ENCODE measurements at places on chromosomes 2 and 18.

DNA sequence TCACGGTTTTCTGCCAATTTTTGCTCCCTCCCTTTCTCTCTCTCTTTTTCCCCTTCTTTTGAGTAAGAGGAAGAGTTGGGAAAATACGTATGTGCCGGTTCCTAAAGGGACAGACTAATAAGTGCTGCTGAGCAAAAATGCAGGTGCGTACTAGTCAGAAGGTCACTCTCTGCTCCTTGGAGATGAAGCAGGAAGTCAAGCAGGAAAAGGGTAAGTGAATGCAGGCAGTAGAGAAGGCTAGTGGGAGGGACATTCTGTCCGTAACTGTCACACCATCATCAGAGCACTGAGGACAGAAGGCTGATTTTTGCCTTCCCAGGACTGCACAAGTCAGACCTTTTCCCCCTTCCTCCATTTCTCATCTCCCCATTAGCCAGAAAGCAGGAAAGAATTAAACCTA lies 105.7 kb downstream of the CDH2 start:
- DNase-seq, result no peak

- DNase-seq, result peak; percentile 74
Measured at GRCh38 chr2:238061315-238062202, 758 bp downstream of the SCLY start.

DNA sequence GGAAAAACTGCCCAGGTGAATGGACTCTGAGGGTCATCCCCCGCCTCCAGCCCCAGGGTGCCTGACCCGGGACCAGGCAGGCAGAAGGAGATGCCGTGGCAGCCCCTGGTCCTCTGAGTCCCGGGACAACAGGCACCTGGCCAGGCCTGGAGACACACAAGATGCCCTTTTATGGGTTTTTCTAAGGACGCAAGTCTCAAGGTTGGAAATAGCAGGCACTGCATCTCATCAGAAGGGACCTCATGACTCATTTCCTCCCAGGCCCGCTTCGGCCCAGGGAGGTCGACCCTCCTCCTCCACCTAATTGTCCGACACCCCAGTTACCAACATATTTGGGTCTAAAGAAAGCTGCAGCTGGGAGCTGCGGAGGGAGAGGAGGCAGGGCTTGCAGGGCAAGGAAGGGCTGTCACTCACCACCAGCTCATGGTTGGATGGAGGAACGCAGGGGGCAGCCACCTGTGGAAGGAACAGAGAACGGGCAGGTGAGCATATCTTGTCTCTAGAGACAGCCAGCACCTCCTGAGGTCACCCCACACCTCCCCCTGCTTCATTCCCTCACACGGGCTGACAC lies 82.9 kb downstream of the TNS1 start:
- no peak for DNase-seq

- DNase-seq, result no peak
Measured at GRCh38 chr18:37861981-37862380, 296.4 kb upstream of the CELF4 start.

DNA sequence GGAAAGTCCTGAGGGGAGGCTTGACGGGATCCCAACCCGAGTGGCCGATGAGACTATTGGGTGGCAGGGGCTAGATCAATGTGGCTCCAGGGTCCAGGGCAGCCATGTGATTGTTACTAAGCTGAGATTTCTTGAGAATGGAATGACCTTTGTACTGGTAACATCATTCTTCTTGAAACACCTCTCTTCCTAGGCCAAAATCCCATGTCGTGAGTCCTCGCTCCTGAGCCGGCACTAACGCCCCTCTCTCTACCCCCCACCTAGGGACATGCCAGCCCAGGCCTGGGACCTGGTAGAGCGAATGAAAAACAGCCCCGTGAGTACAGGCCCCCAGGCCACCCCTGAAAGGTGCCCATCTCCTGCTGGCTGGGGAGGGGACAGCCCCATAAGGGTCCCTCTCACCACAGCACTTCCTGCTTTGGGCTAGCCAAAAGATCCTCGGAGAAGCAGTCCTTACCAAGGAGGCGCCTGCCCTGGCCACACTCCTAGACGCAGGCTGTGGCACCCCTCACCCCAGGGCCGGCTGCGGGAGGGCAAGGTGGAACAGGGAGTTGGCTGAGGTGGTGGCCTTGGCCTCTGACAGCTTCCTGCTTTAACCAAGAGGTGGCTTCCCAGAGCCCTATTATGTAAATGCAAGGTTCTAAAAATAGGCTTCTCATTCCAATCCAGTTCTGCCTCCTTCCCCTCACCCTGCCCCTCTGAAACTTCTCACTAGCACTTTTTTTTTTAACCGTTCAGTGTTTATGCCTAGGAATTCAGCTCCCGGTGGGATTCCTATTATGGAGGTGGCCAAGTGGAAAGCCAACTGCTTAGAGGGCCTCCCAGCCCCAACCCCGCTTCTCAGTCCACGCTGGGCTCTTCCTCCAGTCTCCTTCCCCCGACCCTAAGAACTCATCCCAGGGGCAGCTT lies 126.6 kb upstream of the PPP1CB start:
- DNase-seq, result peak; percentile 81

- no peak for DNase-seq
Measured at GRCh38 chr2:32746669-32747068, 118.8 kb downstream of the TTC27 start.

DNA sequence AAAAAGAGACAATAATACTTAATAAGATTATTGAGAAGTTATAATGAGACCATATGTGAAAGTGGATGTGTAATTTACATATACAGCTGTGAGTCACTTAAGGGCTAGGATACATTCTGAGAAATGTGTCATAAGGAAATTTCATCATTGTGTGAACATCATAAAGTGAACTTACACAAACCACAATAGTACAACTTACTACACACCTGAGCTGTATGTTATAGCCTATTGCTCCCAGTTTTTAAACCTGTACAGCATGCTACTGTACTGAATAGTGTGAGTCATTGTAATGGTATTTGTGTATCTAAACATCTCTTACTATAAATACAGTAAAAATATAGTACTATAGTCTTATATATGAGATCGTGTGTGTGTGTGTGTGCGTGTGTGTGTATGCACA lies 1420.3 kb upstream of the PIK3C3 start:
- no peak for DNase-seq

- DNase-seq, result no peak
Measured at GRCh38 chr2:169072163-169072925, 3.0 kb downstream of the DHRS9 start.
